Inflammatory macrophage treated with lipopolysaccharide for 1 hour (primary cell): ENCODE measurements at places on chromosomes 4 and X.

DNA sequence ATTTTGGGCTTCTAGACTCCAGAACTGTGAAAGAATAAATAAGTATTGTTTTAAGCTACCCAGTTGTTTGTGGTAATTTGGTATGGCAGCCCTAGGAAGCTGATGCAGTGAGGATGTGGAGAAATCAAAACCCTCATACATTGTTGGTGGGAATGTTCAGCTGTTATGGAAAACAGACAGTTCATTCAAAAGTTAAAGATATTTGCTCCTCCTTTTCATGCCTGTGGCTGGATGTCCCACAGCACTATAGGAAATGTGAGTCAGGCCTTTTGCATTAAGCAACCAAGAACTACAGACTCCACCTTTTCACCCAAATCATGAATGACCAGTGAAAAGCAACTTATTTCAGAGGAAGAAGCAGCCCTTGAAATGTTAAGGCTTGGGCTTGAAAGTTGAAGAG is 6.7 kb downstream of the BBS12 start:
- DNase-seq = no peak

DNA sequence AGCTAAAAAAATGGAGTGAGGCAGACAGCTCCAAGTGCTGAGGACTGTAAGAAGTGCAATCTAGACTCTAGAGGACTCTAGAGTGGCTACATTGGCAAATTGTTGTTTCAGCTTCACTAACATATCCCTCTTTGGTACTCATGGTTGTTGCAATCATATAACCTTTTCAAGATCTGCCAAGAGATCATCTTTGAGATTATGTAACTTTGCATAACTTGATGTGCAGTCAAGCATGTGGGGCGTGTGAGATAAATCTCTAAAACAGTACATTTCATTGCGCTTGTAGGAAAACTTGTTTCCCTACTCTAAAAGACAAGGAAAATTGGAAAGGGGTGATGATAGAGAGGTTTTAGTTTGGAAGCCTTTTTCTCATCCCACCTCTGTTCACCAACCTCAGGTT is 11.2 kb upstream of the BRS3 start:
- no peak for DNase-seq

DNA sequence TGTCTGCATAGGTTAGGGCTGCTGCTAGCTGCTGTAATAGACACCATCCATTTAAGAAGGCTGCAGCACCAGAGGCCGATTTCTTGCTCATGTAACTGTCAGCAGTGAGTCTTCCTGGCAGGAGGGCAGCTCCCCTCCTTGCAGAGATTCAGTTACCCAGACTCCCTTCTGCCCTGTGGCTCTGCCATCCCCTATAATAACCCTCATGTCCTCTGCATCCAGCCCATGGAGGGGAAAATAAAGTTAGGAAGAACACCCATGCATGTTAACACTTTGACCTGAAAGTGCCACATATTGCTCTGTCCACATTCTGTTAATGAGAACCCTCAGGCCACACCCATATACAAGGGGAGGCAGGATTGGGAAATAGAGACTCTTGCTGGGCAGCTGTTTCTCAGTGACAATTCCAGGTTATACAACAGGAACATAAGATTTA is 5.4 kb downstream of the STBD1 start:
- DNase-seq = no peak

DNA sequence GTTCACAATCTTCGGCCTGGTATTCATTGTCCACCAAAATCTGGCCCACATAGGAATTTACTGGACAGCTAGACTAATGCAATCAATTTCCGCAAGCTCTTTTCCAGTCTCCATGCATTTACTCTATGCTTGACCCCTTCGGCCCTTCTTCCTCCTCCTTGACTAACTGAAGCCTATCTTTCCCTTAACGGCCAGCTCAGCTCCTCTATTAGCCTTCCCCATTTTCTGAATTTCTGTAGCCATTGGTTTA is 1.2 kb upstream of the PHKA2 start:
- no peak for DNase-seq

GRCh38 chrX:135520022-135520552 is 373 bp upstream of the INTS6L start:
- DNase-seq = no peak

DNA sequence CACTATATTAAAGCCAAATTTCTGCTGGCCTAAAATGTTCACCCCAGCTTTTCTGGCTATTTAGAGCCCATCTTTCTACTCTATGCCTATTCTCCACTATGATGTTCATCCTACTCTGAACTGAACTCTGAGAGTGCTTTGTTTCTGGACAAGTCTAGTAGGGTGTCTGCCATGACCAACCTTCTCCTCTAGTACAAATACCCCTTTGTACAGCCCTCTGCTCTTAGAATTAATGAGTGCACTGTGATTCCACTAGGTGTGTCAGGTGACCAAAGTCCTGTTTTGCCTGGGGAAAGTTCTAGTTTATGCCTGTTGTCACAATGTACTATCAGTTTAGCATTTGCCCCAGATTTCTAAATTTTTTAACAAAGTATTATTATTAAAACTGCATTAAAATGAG is 388.1 kb upstream of the MAD2L1 start:
- DNase-seq = no peak

GRCh38 chr4:159308566-159309340 is 205.9 kb downstream of the RAPGEF2 start:
- peak; percentile 13 for DNase-seq
